Activated T-cell treated with anti-CD3 and anti-CD28 coated beads, Interleukin-2, amount 50 U/mL, for 72 hours (primary cell): ENCODE measurements at places on chromosomes 5 and 9. TPM values are rescaled to one million over a fixed set of nuclear protein-coding genes. Genes with fewer than 3 reads are reported as not detected.

The CD180 gene
- total RNA-seq = 0.14 TPM

The ARSB gene
- total RNA-seq = 12.4 TPM

The PRSS3 gene
- total RNA-seq = not detected

The RASEF gene
- total RNA-seq = not detected

The CDC14B gene
- total RNA-seq = 11.7 TPM

The CCL27 gene
- total RNA-seq = 1.4 TPM

The SLC36A2 gene
- not detected for total RNA-seq

The GARNL3 gene
- total RNA-seq = 2.2 TPM

The TRAF1 gene
- total RNA-seq = 91.6 TPM

The ANKRD55 gene
- 0.74 TPM for total RNA-seq

The UBQLN1 gene
- total RNA-seq = 79.0 TPM

The ABLIM3 gene
- 0.14 TPM for total RNA-seq

The LRRC70 gene
- 0.86 TPM for total RNA-seq

The OLFML2A gene
- not detected for total RNA-seq

The CEMIP2 gene
- 62.2 TPM for total RNA-seq

The CEL gene
- 3.6 TPM for total RNA-seq

The RLN2 gene
- 3.4 TPM for total RNA-seq

The NTNG2 gene
- 3.2 TPM for total RNA-seq

The DDX46 gene
- total RNA-seq = 93.2 TPM

The OR1J2 gene
- total RNA-seq = not detected

The AGPAT2 gene
- 18.3 TPM for total RNA-seq

The PCDHB14 gene
- not detected for total RNA-seq

The IRGM gene
- 4.1 TPM for total RNA-seq

The PRRC2B gene
- 214 TPM for total RNA-seq

The RANBP3L gene
- not detected for total RNA-seq

The DND1 gene
- total RNA-seq = 4.6 TPM

The MIGA2 gene
- total RNA-seq = 38.5 TPM

The ARID3C gene
- 0.29 TPM for total RNA-seq

The PCDHB13 gene
- not detected for total RNA-seq

The ANKRD33B gene
- 12.0 TPM for total RNA-seq

The PCDHA5 gene
- not detected for total RNA-seq

The EIF4E1B gene
- total RNA-seq = not detected

The SPINK7 gene
- not detected for total RNA-seq

The JAK2 gene
- 30.3 TPM for total RNA-seq

The ZFP37 gene
- total RNA-seq = 1.2 TPM

The MARVELD2 gene
- 0.76 TPM for total RNA-seq

The NFIL3 gene
- total RNA-seq = 208 TPM

The CDKN2A gene
- 2.8 TPM for total RNA-seq

The UGT3A2 gene
- total RNA-seq = not detected

The TAF11L3 gene
- total RNA-seq = not detected

The ZNG1F gene
- total RNA-seq = 8.2 TPM

The GAPT gene
- not detected for total RNA-seq

The CHSY3 gene
- not detected for total RNA-seq

The CREB3 gene
- 30.7 TPM for total RNA-seq

The LCN1 gene
- total RNA-seq = not detected

The PTPDC1 gene
- 10.0 TPM for total RNA-seq

The TPPP gene
- 0.29 TPM for total RNA-seq

The LHX3 gene
- 0.17 TPM for total RNA-seq

The CDH6 gene
- not detected for total RNA-seq

The IFNA7 gene
- total RNA-seq = not detected

The NUTM2G gene
- total RNA-seq = not detected

The ITGA2 gene
- total RNA-seq = 1.7 TPM

The PTAR1 gene
- 70.9 TPM for total RNA-seq

The ANKRD31 gene
- total RNA-seq = 0.58 TPM

The PPP2R2B gene
- 2.0 TPM for total RNA-seq

The MEGF9 gene
- total RNA-seq = 7.4 TPM
